ENCODE measurements at places on chromosomes 16 and 17. TPM values are rescaled to one million over a fixed set of nuclear protein-coding genes. Genes with fewer than 3 reads are reported as not detected.

- H3K27me3 ChIP-seq: no peaks in the 10 kb centered on the region
- no peaks in the 10 kb centered on the region for H3K36me3 ChIP-seq
- no peak overlapping the region for H3K27ac ChIP-seq
- no peak overlapping the region for H3K4me3 ChIP-seq
Measured at GRCh38 chr16:9165681-9166080, 74.2 kb downstream of the HAPSTR1 start.

DNA sequence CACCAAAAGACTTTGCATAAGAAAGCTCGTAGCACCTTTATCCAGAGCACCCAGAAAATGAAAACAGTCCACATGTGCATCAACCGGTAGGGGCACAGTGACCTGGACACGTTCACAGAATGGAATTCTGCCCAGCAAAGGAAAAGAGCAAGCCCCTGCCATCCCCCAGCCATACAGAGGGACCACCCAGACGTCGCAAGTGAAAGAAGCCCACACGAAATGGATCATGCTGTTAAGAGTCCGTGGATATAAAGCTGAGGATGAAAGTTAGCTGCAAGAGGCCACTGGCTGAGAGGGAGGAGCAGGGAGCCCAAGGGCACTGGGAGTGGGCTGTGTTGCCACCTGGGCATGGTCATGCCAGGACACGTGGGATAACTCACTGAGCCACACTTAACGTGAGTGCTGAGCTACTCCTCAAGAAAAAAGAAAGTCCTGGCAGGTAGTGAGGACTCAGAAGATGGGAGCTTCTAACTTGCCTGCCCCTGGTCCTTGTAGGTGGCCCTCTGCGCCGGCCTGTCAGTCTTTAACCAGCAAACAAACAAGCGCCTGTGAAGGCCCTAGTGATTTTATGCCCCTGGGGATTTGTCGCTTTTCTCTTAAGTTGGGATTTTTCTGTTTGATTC, 190.7 kb downstream of the C16orf95 start:
- DNase-seq: no peak
- peaks cover 29% of the 10 kb centered on the region for H3K4me1 ChIP-seq
- peaks cover 3% of the 10 kb centered on the region for H3K27me3 ChIP-seq
- no peak overlapping the region for H3K27ac ChIP-seq
- H3K4me3 ChIP-seq: no peak overlapping the region

DNA sequence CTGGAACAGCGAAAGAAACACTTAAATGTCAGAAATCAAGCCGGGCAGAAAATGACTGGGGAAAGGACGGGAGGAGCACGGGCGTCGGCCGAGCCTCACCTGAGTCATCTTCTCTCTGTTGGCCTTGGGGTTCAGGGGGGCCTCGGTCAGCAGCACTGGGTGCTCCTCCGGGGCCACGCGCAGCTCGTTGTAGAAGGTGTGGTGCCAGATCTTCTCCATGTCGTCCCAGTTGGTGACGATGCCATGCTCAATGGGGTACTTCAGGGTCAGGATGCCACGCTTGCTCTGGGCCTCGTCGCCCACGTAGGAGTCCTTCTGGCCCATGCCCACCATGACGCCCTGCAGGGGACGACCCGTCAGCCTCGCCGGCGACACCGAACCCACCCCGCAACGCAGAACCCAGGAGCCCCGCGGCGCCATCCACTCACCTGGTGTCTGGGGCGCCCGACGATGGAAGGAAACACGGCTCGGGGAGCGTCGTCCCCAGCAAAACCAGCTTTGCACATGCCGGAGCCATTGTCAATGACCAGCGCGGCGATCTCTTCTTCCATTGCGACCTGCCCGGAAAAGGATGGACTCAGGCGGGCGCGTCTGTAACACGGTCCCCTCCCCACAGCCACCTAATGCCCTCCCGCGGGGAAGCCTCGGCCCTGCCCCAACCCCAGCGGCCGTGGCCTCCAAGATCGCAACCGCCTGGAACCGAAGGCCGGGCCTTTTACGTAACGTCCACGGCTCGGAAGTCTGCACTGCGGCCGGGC, 616 bp downstream of the ACTG1 start:
- H3K4me1 ChIP-seq: peaks cover 54% of the 10 kb centered on the region
- peak overlapping the region; percentile 96 for H3K4me3 ChIP-seq
- peak overlapping the region; percentile 95 for H3K27ac ChIP-seq
- H3K27me3 ChIP-seq: peaks cover 54% of the 10 kb centered on the region
- DNase-seq: no peak

GRCh38 chr17:50887705-50888245, 21.6 kb upstream of the TOB1 start:
- H3K4me3 ChIP-seq: no peak overlapping the region
- H3K27ac ChIP-seq: no peak overlapping the region
- no peak for DNase-seq
- H3K4me1 ChIP-seq: peaks cover 37% of the 10 kb centered on the region

Gene PYDC1
- not detected for total RNA-seq

GRCh38 chr17:61157246-61157886, 242.3 kb upstream of the TBX2 start:
- peaks cover 73% of the 10 kb centered on the region for H3K4me1 ChIP-seq
- H3K27ac ChIP-seq: peak overlapping the region; percentile 92
- H3K4me3 ChIP-seq: peak overlapping the region; percentile 58
- DNase-seq: no peak

Gene EPX
- total RNA-seq: not detected

- no peak overlapping the region for H3K4me3 ChIP-seq
- DNase-seq: no peak
- H3K27me3 ChIP-seq: no peaks in the 10 kb centered on the region
Measured at GRCh38 chr16:58040945-58041627, 15.5 kb downstream of the MMP15 start.

- no peaks in the 10 kb centered on the region for H3K27me3 ChIP-seq
- peaks cover 3% of the 10 kb centered on the region for H3K4me1 ChIP-seq
- H3K36me3 ChIP-seq: peaks cover 6% of the 10 kb centered on the region
- DNase-seq: no peak
Measured at GRCh38 chr17:68853036-68853435, 102.2 kb downstream of the ABCA8 start.

DNA sequence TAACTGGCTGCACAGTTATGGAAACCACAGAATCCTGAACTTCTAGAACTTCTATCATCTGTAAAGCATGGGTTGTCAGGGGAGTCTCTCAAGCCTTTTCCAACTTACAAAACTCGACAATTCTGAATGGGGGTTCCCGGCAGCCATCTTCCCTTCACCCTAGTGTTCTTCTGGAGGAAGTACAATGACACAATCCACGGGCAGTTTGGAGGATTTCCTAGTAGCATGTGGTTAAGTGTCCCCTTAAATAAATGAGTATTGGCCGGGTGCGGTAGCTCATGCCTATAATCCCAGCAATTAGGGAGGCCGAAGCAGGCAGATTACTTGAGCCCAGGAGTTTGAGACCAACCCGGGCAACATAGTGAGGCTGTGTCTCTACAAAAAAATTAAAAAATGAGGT, 2.1 kb downstream of the SLC16A6 start:
- H3K4me1 ChIP-seq: peaks cover 19% of the 10 kb centered on the region
- no peak overlapping the region for H3K27ac ChIP-seq
- H3K36me3 ChIP-seq: no peaks in the 10 kb centered on the region
- peaks cover 45% of the 10 kb centered on the region for H3K27me3 ChIP-seq

GRCh38 chr17:64315032-64315490, 52.0 kb upstream of the TEX2 start:
- no peaks in the 10 kb centered on the region for H3K27me3 ChIP-seq
- H3K4me3 ChIP-seq: no peak overlapping the region
- H3K27ac ChIP-seq: no peak overlapping the region

Gene CYBA
- total RNA-seq: 22.3 TPM

Gene FBXW10B
- 0.82 TPM for total RNA-seq

DNA sequence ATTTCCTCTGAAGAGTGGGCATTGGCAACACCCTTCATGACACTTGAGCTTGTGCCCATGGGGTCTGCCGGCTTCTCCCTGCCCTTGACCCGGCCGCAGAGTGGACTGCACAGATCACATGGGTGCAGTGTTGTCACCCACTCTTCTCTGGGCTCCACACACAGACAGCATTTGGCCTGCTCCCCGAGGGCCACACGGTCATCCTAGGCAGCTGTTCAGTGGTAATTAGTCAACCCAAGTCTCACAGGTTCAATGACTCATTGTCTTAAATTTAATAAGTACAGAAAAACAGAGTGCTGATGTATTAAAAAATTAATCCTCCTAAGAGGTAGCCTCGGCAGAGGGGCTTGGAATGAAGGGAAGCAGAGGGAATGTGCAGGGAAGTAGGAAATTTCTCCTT, 204.8 kb downstream of the MSI2 start:
- H3K27me3 ChIP-seq: no peaks in the 10 kb centered on the region
- no peak overlapping the region for H3K4me3 ChIP-seq
- H3K4me1 ChIP-seq: peaks cover 71% of the 10 kb centered on the region
- no peak overlapping the region for H3K27ac ChIP-seq
- peaks cover 12% of the 10 kb centered on the region for H3K36me3 ChIP-seq

DNA sequence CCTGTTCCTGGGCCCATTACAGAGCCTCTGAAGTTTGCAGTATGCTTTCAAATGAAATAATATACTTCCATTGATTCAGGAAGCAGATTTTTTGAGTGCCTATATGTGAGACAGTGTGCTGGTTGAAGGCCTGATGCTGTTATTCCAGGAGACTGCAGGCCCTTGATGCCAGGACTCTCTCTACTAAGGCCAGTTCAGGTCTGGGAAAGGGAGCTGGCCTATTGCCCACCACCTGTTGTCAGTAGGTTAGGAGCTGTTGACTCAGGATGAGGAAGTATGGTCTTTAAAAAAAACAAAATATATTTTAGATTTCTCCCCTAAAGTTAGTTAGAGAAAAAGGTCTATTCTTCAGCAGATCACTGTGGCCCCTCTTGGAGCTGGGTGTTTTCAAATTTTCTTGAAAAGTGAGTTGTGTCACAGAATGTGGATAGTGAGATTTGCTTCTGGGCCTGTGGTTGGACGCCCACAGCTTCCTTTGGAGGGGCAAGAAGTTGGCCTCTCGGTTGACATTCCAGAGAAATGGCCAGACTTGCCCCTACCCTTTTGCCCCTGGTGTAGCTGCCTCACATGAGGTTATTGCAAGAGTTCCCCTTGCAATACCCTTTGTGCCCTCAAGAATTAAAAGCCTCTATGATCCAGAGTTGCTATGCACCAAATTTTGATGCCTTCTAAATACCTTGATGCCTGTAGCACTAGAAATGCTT, 7.9 kb downstream of the ESRP2 start:
- H3K27ac ChIP-seq: no peak overlapping the region
- DNase-seq: no peak
- H3K4me1 ChIP-seq: no peaks in the 10 kb centered on the region
- H3K4me3 ChIP-seq: no peak overlapping the region
- H3K36me3 ChIP-seq: no peaks in the 10 kb centered on the region

Gene OR3A3
- not detected for total RNA-seq

- peaks cover 10% of the 10 kb centered on the region for H3K4me1 ChIP-seq
- DNase-seq: no peak
- H3K27ac ChIP-seq: no peak within 1 kb of the TSS
Measured at GRCh38 chr16:70646260-70647241, at the start of gene IL34. TSS of gene IL34 (plus strand) at chr16:70646559. CDS start at chr16:70646948, 389 bp downstream.

- H3K4me3 ChIP-seq: no peak overlapping the region
- H3K27ac ChIP-seq: no peak overlapping the region
- H3K4me1 ChIP-seq: no peaks in the 10 kb centered on the region
Measured at GRCh38 chr16:411576-412265, 10.0 kb downstream of the DECR2 start.

Gene HAS3
- 4.2 TPM for total RNA-seq

DNA sequence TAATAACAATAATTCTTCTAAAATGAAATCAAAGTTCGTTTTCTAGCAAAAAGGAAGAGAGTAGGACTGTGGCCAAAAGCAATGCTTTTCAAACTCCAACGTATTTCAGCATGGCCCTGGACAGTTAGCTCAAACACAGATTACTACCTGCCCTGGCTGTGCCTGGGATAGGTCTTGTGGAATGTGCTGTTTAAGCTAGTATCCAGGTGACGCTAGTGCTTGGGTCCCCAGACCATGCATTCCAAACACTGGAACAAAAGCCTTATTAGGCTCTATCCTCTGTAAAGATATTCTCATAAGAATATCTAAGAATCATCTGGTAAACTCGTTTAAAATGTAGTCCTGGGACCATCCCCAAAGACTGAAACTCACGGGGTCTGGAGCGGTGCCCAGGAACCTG, 52.6 kb upstream of the MEAK7 start:
- no peak overlapping the region for H3K4me3 ChIP-seq
- no peaks in the 10 kb centered on the region for H3K27me3 ChIP-seq
- H3K4me1 ChIP-seq: peaks cover 70% of the 10 kb centered on the region
- no peaks in the 10 kb centered on the region for H3K36me3 ChIP-seq
- no peak for DNase-seq

- no peaks in the 10 kb centered on the region for H3K36me3 ChIP-seq
- H3K4me1 ChIP-seq: no peaks in the 10 kb centered on the region
- peaks cover 2% of the 10 kb centered on the region for H3K27me3 ChIP-seq
- no peak for DNase-seq
- H3K4me3 ChIP-seq: no peak overlapping the region
Measured at GRCh38 chr16:54964239-54964638, 33.6 kb downstream of the IRX5 start.

DNA sequence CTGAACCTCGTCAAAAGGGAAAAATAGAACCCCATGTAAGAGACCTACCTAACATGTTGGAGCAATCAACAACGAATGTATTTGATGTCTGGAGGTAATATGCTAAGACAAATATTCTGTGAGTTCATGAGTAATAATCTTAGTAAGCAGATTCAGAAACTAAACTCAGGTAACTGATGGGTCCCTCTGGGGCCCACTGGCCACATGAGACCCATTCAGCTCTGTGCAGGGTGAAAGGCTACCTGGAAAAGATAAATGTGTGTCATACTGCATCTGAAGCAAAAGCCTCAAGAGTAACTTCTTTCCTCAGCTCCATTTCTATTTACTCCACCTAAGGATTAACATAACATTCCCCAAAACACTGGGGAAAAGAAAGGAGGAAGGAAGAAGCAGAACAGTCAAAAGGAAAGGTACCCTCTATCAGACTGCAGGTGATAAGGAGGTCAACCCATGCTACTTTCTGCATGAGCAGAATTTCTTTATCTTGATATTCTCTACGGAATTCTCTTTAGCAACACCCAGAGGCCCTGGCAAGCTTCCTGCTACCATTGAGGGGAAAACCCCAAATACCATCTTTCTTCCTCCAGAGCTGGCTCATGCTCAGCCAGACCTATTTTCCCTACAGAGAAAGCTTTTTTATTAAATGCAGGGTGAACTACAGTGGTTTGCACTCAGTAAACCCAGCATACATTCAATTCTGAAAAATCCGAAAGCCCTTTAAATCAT, 37.7 kb upstream of the ABCA6 start:
- H3K27me3 ChIP-seq: no peaks in the 10 kb centered on the region
- DNase-seq: no peak
- no peak overlapping the region for H3K27ac ChIP-seq
- H3K4me1 ChIP-seq: peaks cover 4% of the 10 kb centered on the region
